ENCODE measurements at places on chromosomes 7 and 10.

DNA sequence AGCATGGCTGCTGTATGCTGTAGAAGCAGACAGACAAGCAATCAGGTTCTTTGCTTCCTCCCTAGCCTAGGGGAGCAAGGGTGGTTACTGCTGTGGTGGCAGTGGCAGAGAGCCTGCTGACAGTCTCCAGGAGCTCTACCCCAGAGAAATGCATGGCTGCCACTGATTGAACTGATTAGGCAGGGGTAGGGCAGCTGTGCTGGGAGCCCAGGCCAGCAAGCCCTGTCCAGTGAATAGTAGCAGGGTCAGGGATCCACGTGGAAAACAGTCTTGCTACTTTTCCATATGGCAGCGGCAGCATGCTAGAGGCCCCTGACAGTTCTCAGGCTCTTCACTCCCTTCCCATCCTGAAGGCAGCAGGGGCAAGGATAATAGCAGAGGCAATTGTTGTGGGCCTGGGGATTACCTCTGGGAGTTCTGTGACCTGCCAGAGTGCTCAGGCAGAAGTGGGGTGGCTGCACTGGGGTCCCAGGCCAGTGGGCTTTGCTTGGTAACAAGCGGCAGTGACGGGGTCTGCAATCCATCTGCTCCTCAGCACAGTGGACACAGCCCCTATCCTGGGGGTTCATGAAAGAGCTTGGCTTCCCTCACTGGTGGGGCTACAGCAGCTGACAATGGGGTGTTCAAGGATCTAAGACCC is 558.8 kb upstream of the GHITM start:
- H3K36me3 ChIP-seq = no peaks in the 10 kb centered on the region
- H3K27ac ChIP-seq = no peak overlapping the region
- H3K4me3 ChIP-seq = no peak overlapping the region
- H3K27me3 ChIP-seq = no peaks in the 10 kb centered on the region

DNA sequence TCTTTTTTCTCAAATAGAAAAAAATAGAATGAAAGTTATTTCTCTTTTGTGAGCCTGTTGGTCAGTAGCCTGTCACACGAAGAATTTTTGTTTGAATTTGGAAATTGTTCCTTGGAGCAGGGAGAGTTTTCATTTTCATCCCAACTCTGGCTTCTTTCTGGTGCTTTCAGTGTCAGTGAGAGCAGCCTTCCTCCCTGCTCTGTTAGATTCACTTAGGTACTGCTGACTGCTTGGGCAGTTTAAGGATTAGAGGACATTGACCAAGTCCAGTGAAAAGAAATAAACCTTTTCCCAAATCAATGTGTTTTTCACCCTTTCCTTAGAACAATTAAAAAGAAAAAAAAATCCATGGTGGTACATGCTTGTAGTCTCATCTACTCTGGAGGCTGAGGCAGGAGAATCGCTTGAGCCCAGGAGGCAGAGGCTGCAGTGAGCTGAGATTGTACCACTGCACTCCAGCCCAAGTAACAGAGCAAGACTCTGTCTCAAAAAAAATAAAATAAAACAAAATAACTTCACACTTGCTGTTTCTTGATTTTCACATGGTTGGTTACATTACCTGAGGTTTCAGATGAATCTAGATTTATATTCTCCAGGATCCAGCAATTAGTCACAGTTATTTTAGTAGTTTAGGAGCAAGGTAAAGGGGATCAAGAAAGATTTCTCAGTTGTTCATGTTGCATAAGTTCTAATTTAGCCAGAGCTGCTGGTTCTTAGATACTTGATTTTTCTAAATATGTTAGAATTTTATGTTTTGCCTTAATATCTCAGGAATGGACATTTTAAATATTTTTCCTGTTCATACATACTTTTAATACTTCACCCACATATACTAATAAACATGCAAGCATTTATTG is 63.1 kb downstream of the ZNRF2 start:
- no peak for DNase-seq
- H3K27ac ChIP-seq = no peak overlapping the region
- H3K27me3 ChIP-seq = no peaks in the 10 kb centered on the region
- H3K36me3 ChIP-seq = no peaks in the 10 kb centered on the region
- H3K4me3 ChIP-seq = no peak overlapping the region

DNA sequence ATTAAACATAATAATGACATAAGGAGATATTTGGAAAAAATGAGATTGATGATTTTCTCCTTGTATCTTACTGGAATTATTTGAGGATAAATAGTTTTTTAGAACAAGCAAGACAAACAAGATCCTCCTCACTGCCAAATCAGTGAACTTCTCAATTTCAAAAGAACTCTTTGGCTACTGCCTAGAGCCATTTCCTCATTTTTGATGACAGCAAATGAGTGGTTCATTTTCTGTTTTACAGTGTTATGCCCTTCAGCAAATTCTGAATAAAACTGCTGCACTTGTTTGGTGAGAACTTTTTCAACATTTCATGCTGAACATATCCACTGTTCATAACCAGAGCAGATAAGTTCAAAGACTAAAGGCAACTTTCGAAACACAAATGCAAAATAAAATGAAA is 42.5 kb upstream of the AHR start:
- no peak overlapping the region for H3K27ac ChIP-seq
- H3K36me3 ChIP-seq = no peaks in the 10 kb centered on the region
- no peak for DNase-seq
- H3K27me3 ChIP-seq = no peaks in the 10 kb centered on the region
- no peak overlapping the region for H3K4me3 ChIP-seq

- H3K27ac ChIP-seq = peak overlapping the region; percentile 54
- no peak for DNase-seq
- no peaks in the 10 kb centered on the region for H3K27me3 ChIP-seq
- H3K4me1 ChIP-seq = peaks cover 74% of the 10 kb centered on the region
- H3K4me3 ChIP-seq = no peak overlapping the region
These were observed 228.1 kb upstream of the KLF14 start for GRCh38 chr7:130962109-130962508.

DNA sequence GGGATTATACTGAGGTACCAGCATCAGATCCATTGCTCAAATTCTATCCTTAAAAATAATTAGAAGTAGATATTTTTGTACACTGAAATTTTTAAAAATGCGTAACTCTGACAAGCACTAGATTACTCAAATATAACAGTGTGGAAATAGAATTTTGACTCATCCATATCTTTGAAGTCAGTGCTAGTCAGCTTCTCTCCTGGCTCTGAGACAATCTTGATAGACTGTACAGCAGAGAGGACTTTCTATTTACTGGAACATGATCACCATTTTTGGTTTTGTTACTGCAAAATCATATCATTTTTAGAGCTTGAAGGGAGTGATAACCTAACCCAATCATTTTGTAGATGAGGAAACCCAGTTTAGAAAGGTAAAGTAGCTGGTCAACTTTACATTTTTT is 195.0 kb downstream of the MTERF1 start:
- no peaks in the 10 kb centered on the region for H3K27me3 ChIP-seq
- H3K4me1 ChIP-seq = peaks cover 20% of the 10 kb centered on the region
- DNase-seq = no peak
- H3K36me3 ChIP-seq = peaks cover 14% of the 10 kb centered on the region
- no peak overlapping the region for H3K27ac ChIP-seq
- no peak overlapping the region for H3K4me3 ChIP-seq

GRCh38 chr7:77753173-77753572 is 45.1 kb downstream of the TMEM60 start:
- no peaks in the 10 kb centered on the region for H3K27me3 ChIP-seq
- H3K27ac ChIP-seq = no peak overlapping the region
- DNase-seq = no peak
- no peaks in the 10 kb centered on the region for H3K4me1 ChIP-seq
- no peak overlapping the region for H3K4me3 ChIP-seq

DNA sequence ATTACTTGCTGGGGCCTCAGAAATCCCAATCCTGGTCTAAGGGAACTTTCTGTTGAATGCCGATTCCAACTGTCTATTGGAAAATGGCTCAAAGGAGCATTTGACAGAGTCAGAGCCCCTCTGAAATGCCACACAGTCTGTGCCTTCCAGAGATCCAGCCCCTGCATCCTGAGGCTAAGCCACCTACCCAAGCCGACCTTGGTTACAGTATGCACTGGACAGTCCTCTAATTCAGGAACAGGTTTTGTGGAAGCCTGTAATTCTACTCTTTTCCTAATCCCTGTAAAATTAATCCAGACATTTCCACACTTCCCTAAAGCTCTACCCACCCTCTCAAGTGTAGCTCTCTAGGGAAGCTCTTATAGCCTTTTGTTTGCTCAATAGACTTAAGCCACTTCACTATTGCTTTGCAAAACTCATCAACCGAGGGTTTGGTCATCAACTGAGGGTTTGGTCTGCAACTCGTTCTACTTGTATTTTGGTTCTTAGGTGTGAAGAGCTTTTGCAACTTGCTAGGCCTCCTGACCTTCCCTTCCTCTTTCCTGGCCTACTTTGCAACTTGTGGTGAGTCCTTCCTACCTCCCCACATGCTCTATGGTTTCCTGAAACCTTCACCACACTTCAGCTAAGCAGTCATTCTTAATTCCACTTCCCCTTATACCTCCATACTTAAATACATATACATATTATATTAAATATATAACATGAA is 364.8 kb downstream of the SFMBT2 start:
- H3K27ac ChIP-seq = no peak overlapping the region
- no peak overlapping the region for H3K4me3 ChIP-seq
- DNase-seq = no peak

DNA sequence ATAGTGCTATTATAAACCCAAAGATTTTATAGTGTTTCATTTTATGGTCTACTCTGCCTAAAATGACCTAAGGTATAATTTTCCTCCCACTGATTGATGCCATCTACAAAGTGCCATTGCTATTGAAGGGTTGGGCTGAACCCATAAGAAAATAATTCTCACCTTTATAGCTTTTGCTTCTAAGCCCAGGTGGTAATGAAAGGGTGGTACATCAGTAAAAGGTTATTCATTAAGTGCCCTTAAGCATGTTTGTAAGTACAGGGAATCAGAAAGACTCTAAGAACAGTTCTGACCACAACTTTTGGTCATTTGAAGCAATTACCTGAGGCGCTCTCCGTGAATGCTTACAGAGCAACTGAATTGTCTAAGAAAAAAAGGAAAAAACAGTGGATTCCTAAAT is 1247.3 kb downstream of the NXPH1 start:
- H3K4me1 ChIP-seq = no peaks in the 10 kb centered on the region
- no peaks in the 10 kb centered on the region for H3K36me3 ChIP-seq
- no peak overlapping the region for H3K4me3 ChIP-seq
- H3K27me3 ChIP-seq = no peaks in the 10 kb centered on the region

DNA sequence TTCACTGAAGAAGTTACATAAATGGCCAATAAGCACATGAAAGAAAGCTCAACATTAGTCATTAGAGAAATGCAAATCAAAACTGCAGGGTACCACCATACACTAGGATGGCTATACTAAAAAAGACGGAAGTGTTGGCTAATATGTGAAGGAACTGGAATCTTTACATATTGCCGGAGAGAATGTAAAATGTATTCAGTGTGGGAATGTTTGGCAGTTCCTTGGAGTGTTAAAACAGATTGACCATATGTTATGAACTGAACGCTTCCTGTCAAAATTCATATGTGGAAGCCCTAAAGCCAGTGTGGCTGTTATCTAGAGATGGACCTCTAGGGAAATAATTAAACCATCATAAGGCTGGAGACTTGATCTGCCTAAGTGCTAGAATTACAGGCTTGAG is 33.1 kb downstream of the SUV39H2 start:
- no peaks in the 10 kb centered on the region for H3K4me1 ChIP-seq
- no peaks in the 10 kb centered on the region for H3K27me3 ChIP-seq
- no peak for DNase-seq
- H3K4me3 ChIP-seq = no peak overlapping the region
- H3K27ac ChIP-seq = no peak overlapping the region

DNA sequence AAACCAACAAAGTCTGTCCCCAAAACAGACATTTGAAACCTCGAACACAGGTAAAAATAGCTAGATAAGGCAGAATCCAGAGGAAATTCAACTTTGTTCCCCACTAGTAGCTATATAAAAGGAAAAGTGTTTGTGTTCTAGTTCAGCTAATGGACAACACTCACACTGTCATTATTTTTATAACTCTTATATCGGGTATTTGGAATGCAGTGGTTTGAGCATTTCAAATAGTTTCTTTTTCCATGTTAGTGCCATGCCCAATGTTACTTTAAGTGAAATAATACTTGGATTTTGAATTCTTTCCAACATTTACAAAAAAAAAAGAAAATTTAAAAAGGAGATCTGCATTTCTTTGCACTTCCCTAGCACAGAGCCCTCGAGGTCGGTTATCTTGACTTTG is 213.6 kb downstream of the DOCK4 start:
- H3K27ac ChIP-seq = no peak overlapping the region
- H3K27me3 ChIP-seq = no peaks in the 10 kb centered on the region
- DNase-seq = no peak
- no peak overlapping the region for H3K4me3 ChIP-seq

- DNase-seq = peak; percentile 21
- H3K36me3 ChIP-seq = no peaks in the 10 kb centered on the region
- peak overlapping the region; percentile 65 for H3K4me3 ChIP-seq
- no peak overlapping the region for H3K27ac ChIP-seq
These were observed 456 bp upstream of the ACHE start for GRCh38 chr7:100895956-100896731.

- DNase-seq = no peak
- H3K27me3 ChIP-seq = no peaks in the 10 kb centered on the region
- no peak overlapping the region for H3K4me3 ChIP-seq
- H3K27ac ChIP-seq = peak overlapping the region; percentile 70
- H3K4me1 ChIP-seq = peaks cover 27% of the 10 kb centered on the region
These were observed 201.6 kb upstream of the KIAA1217 start for GRCh38 chr10:24007359-24007758.

GRCh38 chr7:141715794-141716689 is 7.9 kb downstream of the WEE2 start:
- DNase-seq = no peak
- H3K27ac ChIP-seq = no peak overlapping the region
- no peaks in the 10 kb centered on the region for H3K27me3 ChIP-seq
- H3K36me3 ChIP-seq = no peaks in the 10 kb centered on the region
- no peaks in the 10 kb centered on the region for H3K4me1 ChIP-seq
- H3K4me3 ChIP-seq = no peak overlapping the region

DNA sequence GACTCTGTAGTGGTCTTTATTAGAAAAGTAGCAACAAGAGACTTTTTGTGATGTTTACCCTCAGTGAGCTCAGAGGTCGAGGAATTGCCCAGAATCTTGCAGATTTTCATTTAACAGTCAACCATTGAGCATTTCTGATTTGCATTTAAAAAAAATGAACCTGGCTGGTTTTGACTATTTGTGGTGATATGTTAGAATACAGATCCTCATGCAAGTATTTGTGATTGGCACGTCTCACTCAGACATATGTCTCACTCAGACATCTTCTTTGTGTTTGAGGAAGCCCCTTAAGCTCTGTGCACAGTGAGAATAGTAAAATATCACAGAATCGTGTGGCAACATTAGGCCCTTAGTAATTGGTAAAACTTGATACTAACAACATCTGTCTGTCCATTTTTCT is 113.2 kb downstream of the SND1 start:
- no peaks in the 10 kb centered on the region for H3K27me3 ChIP-seq
- peaks cover 16% of the 10 kb centered on the region for H3K4me1 ChIP-seq
- H3K4me3 ChIP-seq = no peak overlapping the region
- no peak overlapping the region for H3K27ac ChIP-seq
- H3K36me3 ChIP-seq = no peaks in the 10 kb centered on the region
- no peak for DNase-seq

DNA sequence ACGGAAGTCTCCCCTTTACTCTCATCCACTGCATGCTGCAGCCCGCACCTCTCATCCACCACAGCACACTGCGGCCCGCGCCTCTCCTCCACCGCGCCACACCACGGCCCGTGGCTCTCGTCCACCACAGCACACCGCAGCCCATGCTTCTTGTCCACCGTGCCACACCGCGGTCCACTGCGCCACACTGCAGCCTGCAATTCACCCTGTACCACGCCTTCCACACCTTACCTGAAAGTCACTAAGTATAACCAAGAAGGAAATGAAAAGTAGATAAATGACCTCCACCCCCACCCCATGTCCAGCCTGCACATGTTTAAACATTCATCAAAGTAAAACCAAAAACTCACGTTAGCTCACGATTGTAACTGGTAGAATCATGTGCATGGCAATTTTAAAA is 176.1 kb downstream of the DIP2C start:
- no peak for DNase-seq
- H3K27ac ChIP-seq = no peak overlapping the region
